ENCODE measurements at places on chromosomes 2 and 18.

DNA sequence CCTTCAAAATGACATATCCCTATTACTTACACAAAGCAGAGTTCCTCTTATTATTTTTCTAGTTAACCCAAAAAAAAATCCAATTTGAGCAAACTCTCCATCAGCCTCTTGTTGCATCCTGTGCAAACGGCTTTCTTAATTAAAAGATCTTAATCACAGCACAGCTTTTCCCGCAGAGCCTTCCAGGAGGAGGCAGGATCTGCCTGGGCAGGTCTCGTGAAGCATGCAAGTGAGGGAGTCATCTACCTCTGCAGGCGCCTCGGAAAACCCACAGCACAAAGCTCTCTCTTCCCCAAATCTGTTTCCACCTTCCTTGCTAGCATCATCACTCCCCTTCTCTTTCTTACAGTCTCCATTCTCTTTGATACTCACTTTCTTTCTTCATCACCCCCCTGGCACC lies 100.4 kb downstream of the EN1 start:
- no peak for DNase-seq

DNA sequence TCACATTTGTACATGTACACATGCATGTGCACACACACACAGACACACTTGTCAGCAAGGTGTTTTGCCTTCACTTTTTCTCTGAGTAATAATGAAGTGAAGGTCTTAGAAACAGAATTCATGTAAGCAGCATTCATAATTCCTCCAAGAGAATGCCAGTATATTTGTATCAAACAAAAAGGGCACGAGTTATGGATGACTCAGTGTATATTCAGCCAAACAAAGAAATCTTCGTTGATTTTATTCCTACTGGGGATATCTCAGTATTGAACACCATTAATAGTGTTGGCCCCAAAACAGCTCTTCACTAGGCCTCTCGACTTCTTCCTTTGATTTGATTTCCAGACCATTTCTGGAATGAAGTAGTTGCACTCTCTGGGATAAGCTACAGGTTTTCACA lies 125.3 kb downstream of the PIK3C3 start:
- no peak for DNase-seq

- DNase-seq: no peak
Measured at GRCh38 chr2:112092286-112093041, 37.4 kb downstream of the TMEM87B start.

DNA sequence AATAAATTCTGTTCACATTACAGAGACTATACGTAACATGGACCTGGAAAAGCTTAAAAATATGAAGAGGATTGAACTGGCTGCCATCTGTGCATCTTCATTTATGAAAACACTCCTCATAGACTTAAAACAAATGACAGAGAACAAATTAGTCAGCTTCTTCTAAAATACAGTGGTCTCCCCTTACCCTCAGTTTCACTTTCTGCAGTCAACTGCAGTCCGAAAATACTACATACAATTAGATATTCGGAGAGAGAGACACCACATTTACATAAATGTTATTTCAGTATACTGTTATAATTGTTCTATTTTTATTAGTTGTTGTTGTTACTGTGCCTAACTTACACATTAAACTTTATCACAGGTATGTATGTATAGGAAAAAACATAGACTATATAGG lies 6.5 kb downstream of the RNF103 start:
- no peak for DNase-seq

DNA sequence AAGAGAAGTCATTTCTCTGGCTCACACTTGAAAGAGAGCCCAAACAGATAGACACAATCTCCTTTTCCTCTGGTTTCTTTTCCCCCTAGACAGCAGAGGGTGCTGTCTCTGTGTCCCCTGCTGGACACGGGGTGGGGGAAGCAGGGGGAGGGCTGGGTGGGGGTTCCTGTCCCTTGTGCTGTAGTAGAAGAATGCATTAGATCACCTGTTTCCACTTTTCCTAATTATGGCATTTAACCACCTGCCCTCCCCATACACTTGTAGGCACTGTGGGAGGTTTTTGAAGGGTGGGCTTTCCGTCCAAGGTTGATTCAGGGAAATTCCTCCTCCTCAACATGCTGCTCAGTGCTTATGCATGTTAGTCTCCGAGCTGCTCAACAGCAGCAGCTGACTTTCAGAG lies 206.2 kb upstream of the EPAS1 start:
- DNase-seq: no peak

DNA sequence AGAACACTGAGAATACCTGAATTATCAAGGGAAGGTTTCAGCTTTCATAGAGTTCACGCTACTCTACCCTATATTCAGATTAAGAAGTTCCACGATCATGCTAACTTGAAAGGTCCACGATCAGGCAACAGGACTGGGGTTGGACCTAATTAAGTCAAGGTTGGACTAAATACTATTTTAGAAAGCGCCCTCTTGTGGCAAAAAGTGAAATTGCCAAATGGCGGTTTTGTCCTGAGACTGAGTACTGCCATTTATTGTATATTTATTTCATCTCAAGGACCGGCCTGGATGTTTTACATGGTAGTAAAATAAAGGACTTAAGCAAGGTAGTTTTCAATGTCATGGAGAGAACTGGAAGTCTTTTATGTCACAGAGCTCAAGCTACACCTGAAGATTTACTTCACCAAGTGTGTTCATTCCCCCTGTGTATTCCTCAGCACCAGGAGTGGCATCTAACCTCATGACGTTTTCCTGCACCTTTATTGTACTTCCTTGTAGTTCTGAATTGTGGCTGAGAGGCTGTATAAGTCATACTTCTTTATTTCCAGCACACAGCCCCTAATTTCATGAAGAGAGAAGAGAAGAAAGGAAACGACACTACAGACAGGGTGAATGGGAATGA lies 56.8 kb downstream of the SRD5A2 start:
- no peak for DNase-seq

GRCh38 chr18:23757437-23757733 lies 68.1 kb downstream of the LAMA3 start:
- DNase-seq: no peak

DNA sequence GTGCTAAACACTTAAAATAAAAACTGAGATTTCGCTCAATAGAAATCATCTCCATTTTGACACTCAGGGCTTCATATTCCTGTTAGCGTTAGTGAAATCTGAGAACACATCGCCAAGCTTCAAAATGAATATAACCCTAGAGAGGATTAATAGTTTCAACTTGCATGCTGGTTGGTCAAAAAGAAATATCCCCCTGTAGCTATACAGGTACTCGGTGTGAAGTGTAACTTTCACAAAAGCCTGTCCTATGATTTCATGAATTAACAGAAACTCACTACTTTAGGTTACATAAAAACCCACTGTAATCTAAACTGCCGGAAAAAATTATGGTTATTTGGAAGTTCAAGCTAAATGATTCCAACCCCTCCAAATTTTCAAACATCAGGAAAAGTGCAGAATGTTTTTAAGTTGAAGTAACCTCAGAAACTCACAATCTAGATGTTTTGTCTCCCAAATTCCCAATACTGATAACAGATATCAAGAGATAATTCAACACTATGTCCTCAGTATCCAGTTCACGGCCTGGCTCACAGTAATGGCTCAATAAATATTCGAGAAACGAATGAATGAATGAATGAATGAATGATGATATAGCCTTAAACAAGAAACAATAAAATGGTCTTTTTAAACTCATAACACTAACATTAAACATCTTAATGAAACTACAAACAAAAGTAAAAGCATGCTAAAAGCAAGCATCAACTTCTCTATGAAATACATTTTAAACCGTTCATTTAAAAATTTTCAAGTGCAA lies 2.5 kb downstream of the TLK1 start:
- no peak for DNase-seq

DNA sequence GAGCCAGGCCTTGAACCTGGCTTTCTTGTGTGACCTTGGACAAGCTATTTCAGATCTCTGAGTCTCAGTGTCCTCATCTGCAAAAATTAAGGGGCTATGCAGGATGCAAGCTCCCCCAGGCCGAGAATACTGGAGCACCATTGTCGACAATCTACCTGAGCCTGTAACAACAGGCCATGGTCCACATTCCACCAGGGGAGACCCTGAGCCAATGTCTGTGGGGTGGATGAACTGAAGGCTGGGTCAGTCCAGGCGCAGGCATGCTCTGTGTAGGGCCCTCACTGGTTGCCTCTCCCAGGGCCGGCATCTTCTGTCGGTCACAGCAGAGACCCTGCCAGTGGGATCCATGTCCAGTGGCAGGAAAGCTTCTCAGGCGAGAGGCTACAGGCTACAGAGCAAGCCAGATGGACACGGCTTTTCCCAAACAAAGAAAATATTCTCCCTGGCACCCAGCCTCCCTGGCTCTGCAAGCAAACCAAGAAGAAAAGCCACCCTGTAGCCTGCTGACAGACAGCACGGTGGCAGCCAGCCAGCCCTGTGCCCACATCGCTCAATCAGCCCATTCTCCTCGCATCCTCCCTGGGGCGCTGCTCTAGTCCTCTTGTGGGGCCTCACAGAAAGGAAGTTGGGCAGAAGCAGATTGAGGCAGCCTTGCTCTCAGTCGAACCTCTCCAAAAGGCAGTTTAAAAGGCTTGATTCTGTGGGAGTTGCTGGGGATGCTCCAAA lies 48.7 kb upstream of the FZD7 start:
- DNase-seq: no peak

DNA sequence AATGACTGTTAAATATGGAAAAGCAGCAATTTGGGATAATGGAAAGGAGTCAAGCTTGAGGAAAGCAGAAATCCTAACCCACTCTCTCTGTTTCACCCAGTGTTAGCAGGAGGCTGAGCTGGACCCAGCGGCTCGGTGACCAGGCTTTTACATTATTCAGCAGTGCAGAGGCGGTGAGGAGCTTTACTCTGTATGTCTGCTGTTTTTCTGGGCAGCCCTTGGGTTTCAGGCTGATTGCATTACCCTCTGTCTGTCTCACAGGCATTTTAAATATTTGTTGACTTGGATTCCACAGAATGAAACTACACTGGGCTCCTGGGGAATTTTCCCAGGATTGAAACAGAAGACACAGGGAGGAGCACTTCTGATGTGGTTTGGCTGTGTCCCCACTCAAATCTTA lies 368.0 kb downstream of the GALR1 start:
- no peak for DNase-seq

- no peak for DNase-seq
Measured at GRCh38 chr2:30798536-30798991, 8.7 kb downstream of the CAPN13 start.
